SHP77 (cell line): ENCODE measurements at places on chromosomes 6 and 20.

GRCh38 chr6:162123797-162124196 lies 603.8 kb downstream of the PRKN start:
- no peak for DNase-seq

GRCh38 chr20:62606551-62607201 lies 35.6 kb upstream of the SLCO4A1 start:
- DNase-seq: peak; percentile 61

DNA sequence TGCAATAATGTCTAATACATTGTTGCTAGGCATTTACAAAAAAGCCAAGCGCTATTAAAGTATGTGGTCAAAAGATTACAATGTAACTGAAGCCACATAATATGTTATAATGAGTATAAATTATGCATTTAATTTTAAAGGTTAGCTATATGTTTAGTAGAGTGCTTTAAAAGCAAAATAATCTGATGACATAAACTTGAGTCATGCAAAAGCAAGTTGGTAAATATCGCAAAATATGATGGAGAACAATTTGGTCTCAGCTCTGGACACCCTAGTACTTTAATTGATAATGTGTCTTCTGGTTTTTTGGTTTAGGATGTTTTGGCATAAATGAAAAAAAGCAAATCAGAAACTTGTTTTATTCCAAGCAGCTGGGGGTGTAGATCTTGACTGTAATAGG lies 188.6 kb upstream of the RREB1 start:
- no peak for DNase-seq

DNA sequence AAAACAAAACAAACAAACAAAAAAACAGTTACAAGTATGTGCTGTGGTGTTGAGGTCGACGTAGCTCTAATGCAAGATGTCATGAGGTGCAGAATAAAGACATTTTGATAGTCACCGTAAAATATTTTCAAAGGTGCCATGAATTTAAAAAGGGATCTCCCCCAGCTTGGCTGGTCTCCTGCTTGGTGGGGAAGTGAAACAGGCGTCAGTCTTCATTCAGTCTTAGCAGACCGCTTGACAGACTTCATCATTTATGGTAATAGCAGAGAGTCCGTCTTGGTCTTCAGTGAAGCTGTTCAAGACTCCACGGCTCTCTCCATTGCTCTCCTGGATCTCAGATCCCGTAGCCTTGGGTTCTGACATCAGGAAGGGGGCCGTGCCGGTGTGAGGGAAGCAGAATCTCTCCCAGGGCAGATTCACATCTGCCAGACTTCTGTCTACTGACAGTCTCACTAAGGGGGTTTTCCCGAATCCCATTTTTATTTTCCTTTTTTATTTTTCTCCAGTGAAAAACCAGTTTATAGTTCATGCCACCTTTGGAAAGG lies 1.6 kb downstream of the SLC24A3 start:
- DNase-seq: no peak

DNA sequence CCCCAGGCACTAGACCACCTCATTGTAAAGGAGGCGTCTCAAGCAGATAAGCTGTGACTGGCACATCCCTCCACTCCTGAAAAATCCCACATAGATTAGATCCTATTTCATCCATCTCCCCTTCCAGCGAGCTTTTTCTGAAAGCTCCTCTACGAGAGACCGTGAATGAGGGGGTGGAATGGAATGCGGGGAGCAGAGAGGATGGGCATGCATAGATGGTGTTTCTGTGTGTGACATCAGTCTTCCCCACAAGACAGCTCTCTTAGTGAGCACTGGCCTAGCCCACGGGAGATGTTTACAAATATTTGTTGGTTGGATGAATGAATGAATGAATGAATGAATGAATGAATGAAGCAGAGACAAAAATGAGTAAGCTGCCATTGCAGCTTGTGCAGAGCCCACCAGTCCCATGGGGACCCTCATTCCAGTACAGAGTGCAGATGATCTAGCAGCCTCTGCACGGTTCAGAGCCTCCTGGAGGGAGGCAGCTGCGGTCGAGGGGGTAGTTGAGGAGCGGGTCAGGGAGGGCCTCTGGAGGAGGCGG lies 98.4 kb downstream of the DLGAP4 start:
- no peak for DNase-seq

GRCh38 chr6:35292494-35292893 lies 5.1 kb upstream of the DEF6 start:
- no peak for DNase-seq

DNA sequence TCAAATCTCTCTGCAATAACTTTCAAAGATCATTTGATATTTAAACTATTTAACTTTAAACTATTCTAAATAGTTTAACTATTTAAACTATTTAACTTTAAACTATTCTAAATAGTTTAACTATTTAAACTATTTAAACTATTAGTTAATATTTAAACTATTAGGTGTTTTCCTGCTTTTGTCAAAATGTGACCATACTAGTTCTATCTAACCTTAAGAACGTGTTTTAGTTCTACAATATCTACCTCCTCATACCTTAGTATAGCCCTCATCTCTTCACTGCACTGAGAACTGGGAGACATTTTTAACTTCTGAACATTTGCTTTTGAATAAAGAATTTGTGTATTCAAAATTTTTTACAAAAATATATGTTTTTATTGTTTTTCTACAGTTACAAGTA lies 429.1 kb downstream of the ADGRB3 start:
- no peak for DNase-seq

DNA sequence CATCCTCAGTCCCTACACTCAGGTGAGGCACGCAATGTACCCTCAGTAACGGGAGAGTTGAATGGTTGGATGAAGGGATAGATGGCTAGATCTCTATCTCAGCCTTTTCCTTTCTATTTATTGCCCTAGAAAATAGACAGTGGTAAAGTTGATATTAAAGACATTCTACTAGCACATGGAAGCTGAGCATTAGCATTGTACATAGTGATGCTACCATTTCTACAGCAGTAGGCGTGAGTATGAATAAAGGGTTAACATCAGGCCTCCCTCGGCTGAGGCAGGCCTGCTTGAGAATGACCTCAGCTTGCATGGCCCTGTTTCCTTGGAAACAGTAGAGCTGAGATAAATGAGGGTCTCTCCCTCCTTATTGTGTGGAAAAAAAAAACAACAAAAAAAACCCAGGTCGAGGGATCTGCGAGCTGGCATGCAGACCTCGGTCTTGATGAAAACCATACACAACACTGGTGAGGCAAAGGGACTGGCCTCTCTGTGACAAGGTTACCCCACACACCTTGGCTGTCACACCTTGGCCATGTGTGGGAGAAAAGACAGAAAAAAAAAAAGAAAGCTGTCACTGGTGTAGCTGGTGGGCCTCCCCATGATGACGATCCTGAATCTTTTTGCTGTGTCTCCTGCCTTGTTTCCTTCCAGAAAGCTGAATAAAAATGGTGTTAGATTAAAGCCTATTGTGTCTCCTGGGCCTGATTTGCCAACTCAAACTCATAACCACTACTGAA lies 160.0 kb downstream of the HACE1 start:
- DNase-seq: no peak

DNA sequence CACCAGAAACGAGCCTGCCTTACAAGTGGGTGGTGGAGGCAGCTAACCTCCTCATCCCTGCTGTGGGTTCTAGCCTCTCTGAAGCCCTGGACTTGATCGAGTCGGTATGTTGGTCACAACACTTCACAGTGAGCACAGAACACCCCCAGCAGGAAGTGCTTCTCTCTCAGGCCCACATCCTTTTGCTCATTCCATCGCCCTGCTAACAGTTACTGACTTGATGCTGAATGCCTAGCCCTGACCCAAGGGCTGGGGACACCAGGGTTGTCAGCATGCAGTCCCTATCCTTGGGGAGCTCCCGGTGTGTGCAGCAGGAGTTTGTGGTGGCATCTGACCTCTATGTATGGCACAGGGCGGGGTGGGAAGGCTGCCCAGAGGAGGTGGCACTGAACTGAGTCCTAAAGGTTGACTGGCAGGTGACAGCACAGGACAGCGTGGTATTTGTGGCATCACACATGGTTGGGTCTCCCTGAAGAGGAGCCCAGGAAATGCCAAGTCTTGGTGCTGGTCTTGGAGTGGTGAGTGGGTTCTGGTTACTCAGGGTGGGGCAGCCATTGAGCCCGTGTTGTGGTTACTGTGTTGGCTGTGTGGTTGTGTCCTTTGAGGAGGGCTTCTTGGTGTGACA lies 26.7 kb downstream of the GTSF1L start:
- no peak for DNase-seq

DNA sequence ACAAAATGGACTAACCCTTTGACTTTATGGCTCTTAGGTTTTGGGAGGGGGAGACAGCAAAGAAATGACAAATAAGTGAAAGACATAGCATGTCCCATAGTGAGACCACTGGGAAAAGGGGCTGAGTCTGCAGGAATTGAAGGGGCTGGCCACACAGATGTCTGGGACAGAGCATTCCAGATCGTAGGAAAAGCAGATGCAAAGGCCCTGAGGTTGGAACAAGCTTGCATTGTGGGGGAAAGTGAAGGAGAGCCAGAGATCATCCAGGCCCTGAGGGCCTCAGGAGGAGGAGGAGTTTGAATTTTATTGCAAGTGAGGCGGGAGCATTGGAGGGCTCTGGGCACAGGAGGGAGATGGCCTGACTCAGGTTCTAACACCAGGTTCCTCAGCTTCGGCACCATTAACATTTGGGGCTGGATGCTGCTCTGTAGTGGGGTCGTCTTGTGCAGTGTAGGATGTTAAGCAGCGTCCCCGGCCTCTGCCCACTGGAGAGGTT lies 97.5 kb downstream of the CEBPB start:
- no peak for DNase-seq

DNA sequence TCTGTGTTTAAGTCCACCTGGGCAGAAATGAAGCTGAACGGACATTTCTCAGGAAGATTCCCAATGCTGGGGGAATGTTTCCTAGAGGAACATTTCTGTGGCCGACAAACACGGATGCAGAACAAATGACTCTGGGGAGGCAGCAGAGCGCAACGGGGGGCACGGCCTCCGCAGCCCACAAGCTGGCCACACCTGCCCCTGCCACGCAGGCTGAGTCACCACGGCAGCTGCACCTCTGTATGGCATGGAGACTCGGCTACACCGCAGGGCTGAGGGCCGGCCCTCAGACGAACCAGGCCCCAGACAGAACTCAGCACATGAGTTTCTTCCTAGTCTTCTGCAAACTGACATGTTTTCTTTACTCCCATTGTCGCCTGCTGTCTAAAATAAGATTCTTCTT lies 10.0 kb upstream of the PRR18 start:
- DNase-seq: peak; percentile 73

- no peak for DNase-seq
Measured at GRCh38 chr6:72621291-72622093, at the start of gene KCNQ5. Gene KCNQ5, plus strand, starts transcription at chr6:72622064.

GRCh38 chr6:113642714-113643406 lies 214.3 kb upstream of the MARCKS start:
- peak; percentile 57 for DNase-seq

DNA sequence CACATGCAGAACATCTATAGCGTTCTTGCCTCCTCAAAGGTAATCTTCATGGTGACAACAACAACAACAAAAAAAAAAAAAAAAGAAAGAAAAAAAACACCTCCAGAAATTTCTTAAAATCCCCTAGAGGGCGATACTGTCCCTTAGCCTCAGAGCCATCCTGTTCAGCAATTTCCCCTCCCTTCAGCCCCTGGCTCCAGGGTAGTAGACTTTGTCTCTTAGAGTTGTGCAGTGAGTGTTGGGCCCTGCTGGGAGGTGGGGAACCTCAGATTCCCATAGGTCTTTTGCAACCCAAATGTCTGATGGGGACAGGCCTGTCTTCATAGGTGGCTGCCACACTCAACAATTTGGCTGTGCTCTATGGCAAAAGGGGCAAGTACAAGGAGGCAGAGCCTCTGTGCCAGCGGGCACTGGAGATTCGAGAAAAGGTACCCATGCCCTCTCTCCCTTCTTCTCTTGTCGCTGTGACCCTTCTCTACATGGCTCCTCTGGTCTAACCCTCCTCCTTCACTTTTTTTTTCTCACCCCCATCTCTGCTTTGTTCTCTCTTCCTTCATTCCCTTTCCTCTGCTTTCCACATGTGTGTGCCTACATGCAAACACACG lies 6.0 kb upstream of the PTK7 start:
- peak; percentile 45 for DNase-seq

DNA sequence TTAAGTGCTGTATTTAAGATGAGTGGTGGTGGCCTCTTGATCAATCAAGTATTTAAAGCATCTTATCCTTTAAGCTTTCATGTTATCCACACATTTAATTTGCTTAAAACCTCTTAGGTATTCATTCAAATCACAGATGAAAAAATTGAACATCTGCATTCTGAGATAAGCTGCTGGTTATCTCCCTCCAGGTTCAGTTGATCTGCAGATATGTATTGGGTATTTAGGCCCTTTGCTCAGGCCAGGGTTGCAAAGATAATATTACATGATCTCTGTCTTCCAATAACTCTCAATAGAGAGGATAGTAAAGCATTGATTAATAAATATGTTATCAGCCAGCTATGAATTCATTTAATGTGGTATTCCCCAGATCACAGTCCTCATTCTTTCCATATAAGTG lies 45.9 kb downstream of the RPS12 start:
- DNase-seq: no peak

DNA sequence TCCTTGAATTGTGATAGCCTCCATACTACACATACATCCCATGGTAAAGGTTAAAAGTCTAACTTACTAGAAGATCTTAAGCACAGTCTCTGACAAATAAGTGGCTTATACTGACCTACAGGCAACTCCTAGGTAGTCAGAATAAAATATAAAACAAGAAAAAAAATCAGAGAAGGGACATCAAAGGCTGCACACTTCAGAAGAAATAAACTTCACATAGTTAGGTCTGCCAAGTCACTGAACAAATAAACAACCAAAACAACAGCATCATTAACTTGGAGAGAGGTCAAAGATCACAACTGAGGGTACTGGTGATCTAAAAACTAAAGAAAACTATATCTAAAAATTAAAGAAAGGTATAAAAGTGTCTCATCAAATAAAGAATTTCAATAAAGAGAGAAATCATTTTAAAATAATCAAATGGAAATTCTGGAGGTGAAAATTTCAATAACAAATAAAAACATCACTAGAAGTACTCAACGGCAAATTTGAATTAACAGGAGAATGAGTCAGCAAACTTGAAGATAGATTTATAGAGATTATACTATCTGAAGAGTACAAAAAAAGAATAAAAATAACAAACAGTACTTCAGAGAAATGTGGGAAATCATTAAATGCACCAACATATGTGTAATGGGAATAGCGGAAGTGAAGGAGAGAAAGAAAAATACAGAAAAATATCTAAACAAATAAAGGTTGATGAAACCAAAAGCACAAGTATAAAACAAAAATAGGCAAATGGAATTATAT lies 88.0 kb upstream of the UST start:
- DNase-seq: no peak
